ENCODE measurements at places on chromosomes 2 and 18.

GRCh38 chr2:217928324-217929181 is 74.2 kb downstream of the TNS1 start:
- DNase-seq: no peak

DNA sequence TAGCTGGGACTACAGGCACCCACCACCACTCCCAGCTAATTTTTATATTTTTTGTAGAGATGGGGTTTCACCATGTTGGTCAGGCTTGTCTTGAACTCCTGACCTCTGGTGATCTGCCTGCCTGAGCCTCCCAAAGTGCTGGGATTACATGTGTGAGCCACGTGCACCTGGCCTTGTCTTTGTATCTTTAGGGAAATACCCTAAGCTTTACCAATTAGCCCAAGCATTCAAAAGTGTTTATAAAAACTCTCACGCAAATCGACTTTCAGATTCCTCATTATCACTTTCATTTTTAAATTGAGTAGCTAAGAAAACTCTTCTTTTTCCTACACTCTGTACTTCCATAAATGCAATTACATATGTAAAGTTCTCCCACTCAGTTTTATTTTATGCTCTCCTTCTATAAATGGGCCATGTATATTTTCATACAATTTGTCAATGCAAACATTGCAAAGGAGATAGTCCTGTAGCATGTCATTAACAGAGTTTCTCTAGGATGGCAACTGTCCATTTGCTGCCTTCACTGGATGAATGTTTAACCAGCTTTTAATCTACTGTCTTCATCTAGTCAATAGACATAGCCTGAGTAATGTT is 326.2 kb upstream of the LRATD1 start:
- no peak for DNase-seq

DNA sequence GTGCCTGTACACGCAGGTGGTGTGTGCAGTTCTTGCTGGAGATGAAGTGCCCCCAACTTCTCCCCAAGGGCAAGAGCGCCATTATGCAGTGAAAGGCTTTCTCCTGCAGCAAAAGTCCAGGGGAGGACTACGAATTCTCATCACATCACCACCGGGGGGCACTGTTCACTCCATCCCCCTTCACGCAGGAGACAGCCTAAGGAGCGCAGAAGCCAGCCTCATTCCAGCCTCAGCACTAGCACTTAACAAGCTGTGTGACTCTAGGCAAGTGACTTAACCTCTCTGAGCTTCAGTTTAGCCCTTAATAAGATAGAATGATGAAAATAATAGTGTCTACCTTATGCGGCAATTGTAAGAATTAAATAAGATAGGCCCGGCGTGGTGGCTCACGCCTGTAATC is 32.3 kb downstream of the DNMT3A start:
- peak; percentile 69 for DNase-seq

GRCh38 chr2:235639428-235639773 is 145.6 kb downstream of the AGAP1 start:
- peak; percentile 87 for DNase-seq

DNA sequence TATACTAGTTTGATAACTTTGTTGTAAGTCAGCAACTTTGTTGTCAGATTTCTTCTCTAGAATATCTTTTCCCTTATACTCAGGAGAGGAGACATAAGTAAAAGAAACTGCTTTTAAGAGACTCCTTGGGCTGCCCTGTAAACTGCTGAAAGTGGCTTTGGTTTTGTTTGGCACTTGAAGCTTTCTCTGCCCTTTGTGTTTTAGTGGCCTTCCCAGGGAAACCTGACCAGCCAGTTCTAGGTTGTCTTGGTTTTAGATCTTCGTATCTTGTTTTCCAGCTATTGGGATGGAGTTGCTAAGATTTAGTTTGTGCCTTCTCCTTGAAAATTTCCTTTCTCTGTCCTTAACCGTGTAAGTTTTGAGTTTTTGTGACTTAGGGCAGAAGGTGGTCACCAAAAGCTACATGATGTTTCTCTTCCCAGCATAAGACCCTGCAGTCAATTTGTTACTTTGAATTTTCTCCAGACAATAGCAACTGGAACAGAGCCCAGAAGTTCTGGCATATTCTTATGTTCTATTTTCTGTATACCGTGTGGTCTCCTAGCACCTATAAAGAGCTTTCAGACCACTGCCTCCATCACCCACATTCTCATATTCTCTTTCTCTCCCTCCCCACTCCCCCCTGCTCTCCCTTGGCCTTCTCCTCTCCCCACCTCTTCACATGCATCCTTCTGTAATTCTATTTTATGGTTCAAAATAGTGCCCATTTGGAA is 81.1 kb downstream of the BOLA3 start:
- DNase-seq: no peak

GRCh38 chr2:224492531-224492930 is 90.6 kb upstream of the FAM124B start:
- DNase-seq: no peak

GRCh38 chr2:120344976-120345581 is 857 bp upstream of the INHBB start:
- no peak for DNase-seq

- DNase-seq: no peak
Observed at GRCh38 chr2:42864641-42865280, 72.4 kb upstream of the HAAO start.

- DNase-seq: no peak
Observed at GRCh38 chr2:73685764-73686438, 43.7 kb upstream of the NAT8 start.

GRCh38 chr2:67544286-67544685 is 147.2 kb downstream of the ETAA1 start:
- peak; percentile 0 for DNase-seq

GRCh38 chr2:164896634-164897355 is 55.2 kb upstream of the COBLL1 start:
- no peak for DNase-seq

DNA sequence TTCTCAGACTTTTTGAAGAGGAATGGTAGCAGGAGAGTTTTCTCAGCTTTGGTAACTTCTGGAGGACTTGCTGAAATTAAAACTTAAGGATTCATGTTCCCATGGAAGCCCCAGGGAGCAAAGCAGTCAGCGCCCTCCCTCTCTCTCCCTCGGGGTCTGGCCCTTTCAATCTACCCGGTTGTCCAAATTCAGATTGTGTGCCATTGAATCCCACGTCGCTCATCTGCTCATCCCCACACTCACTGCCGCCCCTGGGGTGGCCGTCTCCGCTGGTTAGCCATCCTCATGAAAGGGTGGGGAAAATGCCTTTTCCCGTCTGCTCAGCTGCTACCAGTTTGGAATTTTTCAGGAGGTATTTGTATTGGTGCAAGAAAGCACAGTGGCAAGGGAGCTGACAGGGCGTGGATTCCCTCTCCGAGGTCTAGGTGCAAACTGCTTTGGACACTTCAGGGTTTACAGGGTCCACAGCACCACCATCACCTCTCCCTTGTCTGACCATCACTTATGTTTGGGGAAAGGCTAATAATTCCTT is 27.1 kb downstream of the MCFD2 start:
- DNase-seq: no peak

GRCh38 chr18:28176698-28176947 is 307 bp downstream of the CDH2 start:
- DNase-seq: no peak

DNA sequence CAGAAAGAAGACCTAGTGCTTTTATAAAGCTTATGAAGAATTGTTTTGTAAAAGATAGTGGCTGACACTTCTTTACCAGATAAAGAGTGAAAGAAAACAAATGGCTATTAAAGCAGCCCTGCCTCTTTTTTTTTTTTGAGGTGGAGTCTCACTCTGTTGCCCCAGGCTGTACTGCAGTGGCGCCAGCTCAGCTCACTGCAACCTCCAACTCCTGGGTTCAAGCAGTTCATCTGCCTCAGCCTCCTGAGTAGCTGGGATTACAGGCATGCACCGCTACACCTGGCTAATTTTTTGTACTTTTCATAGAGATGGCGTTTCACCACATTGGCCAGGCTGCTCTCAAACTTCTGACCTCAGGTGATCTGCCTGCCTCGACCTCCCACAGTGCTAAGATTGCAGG is 12.9 kb downstream of the ARPC2 start:
- DNase-seq: no peak

DNA sequence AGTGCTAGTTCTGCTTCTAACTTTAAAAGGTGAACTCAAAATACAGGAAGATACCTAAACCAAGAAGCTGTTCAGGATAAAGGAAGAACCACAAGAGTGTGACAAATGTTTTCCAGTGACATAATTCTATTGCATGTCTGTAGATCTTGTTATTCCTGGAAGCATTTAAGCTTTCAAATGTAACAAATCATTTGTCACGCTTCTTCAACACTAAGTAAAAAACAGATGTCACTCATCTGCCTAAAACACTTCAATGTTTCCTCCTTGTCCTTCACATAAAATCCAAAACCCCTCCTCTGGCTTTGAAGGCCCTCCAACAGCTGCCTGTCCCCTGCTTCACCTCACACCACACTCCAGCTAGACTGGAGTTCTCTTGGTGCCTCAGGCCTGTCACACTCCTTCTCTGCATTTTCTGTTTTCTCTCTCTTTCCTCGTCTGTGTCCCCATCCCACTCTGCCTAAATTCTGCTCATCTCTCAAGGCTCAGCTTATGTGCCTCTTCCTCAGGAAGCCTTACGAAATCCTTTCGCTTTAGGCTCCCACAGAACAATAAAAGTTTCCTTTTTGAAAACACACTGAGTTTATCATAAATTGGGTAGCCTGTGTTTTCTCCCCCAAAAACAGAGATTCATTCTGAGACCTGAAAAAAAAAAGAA is 6.4 kb upstream of the CLEC4F start:
- no peak for DNase-seq

DNA sequence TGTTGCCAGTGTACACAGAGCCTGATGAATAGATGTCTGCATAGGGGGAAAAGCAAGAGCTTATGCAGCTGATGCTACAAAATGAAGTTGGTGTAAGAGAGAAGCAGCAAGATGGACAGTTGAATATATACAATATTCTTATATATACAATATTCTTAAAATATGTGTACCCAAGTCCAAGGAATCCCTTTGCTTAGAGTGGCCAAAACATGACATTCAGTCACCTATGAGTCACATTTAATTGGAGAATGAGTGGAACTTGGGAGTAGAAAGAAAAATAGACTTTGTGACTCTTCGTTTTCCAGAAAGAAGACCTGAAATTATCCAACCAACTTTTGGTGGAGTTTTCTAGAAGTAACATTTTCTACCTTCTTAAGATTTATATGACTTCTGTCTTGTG is 81.8 kb downstream of the SCN9A start:
- DNase-seq: no peak

GRCh38 chr18:8994603-8995002 is 107.9 kb upstream of the NDUFV2 start:
- DNase-seq: no peak

GRCh38 chr2:126877861-126878565 is 20.7 kb upstream of the TEX51 start:
- no peak for DNase-seq

DNA sequence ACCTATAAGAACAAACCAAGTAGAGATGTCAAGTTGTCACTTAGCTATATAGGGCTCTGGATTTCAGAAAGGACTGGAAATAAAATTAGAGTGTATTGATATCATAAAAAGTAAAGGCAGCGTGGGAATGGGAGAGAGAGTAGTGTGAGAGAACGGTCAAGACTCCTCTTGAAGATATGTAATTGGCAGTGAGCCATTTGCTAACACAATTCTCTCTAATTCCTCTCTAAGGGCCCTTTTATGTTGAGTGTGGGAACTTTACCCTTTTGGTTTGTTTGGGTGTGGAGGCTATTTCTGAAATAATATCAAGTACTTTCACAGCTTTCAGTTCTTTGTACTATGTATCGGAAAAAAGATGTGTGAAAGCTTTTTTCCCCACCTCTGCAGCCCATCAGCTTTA is 196.8 kb downstream of the LRRTM4 start:
- DNase-seq: no peak

DNA sequence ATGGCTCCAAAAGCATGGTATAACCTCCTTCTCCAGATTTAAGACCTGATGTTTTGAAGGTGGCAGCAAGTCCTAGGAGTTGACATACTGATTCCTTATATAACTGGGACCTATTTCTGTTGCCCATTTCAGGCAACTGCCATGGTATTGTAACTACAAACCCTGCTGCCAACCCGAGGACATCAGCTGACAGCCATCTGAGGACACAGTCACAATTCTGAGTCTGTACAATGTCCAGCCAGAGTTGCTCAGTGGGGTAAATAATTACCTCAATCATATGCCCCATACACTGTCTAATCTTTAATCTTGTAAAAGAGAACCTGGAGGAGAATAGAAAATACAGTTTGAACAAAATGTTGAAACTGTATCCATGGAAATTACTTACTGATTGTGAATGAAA is 8.7 kb upstream of the GAREM2 start:
- peak; percentile 24 for DNase-seq

GRCh38 chr18:56910967-56911366 is 235.9 kb upstream of the BOD1L2 start:
- DNase-seq: no peak

DNA sequence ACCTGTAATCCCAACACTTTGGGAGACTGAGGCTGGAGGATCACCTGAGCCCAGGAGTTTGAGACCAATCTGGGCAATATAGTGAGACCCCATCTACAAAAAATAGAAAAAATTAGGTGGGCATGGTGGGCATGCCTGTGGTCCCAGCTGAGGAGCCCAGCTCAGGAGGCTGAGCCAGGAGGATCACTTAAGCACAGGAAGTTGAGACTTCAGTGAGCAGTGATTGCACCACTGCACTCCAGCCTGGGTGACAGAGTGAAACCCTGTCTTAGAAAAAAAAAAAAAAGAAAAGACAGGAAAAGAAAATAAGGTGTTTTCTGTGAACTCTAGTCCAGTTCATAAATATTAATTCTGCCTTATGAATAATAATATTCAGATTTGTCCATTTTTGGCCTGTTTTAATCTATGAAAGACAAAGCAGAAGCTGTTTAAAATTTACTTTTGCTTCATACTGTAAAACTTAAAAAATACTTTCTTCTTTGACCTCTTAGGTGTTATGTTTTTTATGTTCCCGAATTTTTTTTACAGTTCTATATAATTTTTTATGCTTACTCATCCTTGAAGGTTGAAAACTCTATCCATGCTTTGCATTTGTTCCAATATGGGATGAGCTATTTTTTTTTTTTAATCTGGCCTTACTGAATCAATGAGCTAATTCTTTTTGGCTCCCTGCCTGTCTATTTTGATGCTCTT is 8.4 kb upstream of the ANXA4 start:
- DNase-seq: no peak

GRCh38 chr2:32719933-32720716 is 92.3 kb downstream of the TTC27 start:
- DNase-seq: no peak

GRCh38 chr2:195319112-195319460 is 337.9 kb upstream of the SLC39A10 start:
- no peak for DNase-seq

Measured in substantia nigra (tissue), 51 donors.